ENCODE measurements at places on chromosomes 5 and 9. TPM values are rescaled to one million over a fixed set of nuclear protein-coding genes. Genes with fewer than 3 reads are reported as not detected.

The IGFBPL1 gene
- total RNA-seq, result 2.0 TPM

The NXNL2 gene
- total RNA-seq, result not detected

The CDC25C gene
- total RNA-seq, result not detected

The RNF183 gene
- 0.56 TPM for total RNA-seq

The SHOC1 gene
- not detected for total RNA-seq

The SLC35A4 gene
- 36.9 TPM for total RNA-seq

The BNC2 gene
- total RNA-seq, result 1.7 TPM

The NR4A3 gene
- 3.8 TPM for total RNA-seq

The CD72 gene
- total RNA-seq, result 1.0 TPM

The CDH9 gene
- 29.2 TPM for total RNA-seq

The SNX30 gene
- total RNA-seq, result 32.4 TPM

GRCh38 chr5:6861036-6861435 is 147.8 kb downstream of the TENT4A start:
- no peak for DNase-seq

DNA sequence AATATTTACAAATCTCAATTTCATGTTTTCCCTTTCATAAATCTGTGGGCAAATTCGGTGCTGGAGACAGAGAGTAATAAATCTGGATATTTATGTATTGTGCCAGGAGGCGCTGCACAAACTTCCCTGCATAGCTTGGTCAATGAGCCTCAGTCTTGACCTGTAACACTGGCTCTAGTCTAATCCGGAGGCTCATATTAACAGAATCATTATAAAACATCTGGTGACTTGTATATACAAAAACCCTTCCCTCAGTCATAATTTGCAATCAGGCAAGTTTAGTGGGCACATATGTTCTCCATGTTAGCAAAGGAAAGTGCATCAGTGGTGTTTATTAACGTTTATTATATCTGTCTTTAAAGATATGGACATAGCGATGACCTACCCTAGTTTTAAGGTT is 104.0 kb upstream of the BNC2 start:
- DNase-seq, result no peak

GRCh38 chr9:23232831-23233230 is 593.2 kb downstream of the ELAVL2 start:
- no peak for DNase-seq

GRCh38 chr9:14530841-14531240 is 162.4 kb downstream of the ZDHHC21 start:
- DNase-seq, result no peak

DNA sequence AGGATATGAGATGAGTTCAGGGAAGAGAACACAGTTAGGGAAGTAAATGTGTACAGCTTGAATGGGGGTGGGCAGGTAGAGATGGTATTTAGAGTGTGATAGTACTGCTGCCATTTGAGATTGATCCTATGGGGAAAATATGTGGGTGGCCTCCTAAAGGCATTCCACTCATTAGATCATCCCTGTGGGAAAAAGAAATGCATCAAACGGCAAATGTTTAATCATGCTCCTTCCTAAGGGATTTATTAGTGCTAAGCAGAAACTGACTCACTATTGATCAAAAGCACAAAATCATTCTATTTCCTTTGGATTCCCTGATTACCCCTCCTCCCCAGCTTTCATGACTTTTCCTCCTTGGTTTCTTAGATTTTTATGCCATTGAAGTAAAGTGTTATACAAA is 36.4 kb upstream of the SMC5 start:
- DNase-seq, result no peak

DNA sequence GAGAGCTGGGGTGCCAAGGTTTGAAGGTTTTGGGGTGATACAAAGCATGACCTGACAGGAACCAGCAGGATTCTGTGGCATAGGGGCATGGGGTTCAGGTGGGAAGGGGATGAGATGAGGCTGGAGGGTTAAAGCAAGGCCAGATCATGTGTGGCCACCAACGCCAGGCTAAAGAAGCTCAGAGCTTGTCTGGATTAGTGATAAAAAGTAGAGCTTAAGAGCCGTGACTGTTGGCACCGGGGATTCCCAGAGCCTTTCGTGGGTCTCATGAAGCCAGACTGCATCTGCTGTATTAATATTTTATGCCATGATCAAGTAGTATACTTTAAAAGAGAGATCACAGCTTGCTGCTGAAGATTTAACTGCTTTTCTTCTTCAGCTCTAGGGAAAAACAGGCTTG is 8.5 kb upstream of the GSN start:
- DNase-seq, result no peak

DNA sequence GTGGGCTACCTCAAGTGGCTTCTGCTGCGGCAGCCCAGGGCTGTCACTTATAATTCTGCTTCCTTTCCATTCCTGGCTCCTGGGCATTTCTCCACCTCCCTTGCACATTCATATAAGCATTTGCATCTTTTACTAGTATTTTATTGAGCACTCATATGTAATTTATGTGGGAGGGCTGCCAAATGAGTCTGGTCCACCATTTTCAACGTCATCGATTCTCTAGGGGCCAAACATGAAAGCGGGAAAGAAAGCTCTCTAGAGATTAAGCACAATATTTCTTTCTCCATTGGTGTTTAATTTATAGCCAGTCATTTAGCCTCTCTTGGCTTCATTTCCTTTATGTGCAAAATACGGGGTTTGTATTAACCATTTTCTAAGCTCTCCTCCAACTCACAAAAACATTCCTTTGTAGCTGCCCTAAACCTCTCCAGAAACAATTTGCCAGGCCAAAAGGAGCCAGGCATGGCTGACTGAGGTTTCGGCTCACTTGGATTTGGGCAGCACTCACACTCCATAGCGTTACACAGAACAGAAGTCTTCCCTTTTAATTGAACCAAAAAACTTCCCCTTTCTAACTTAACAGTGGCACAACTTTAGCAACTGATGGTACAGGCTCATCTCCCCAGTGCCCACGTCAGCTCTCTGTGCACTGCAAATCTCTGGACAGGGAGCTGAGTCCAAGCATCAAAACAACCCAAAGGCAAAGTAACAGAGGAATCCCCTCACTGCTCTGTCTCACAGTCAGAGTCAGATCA is 183.5 kb downstream of the ROR2 start:
- no peak for DNase-seq

DNA sequence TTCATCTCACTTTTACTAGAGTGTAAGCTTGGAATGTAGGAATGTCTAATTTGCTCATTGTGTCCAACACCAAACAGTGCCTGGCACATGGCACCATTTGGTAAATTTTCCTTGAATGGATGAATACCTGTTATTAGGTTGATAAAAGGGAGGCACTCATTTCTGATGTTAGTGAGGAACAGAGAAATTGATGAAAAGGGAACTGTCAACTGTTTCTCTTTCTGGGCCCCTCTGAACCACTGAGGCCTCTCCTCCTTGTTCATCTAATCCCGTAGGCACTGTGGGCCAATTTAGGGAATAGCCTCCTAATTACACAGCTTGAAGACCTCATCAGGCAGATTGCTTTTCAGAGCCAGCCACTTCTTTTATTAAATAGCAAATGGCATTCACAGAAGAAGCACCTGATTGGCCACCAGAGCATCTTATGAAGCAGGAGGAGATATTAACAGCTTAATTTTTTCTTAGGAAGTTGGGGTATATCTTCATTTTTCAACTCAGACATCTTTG is 22.6 kb downstream of the MRRF start:
- no peak for DNase-seq

DNA sequence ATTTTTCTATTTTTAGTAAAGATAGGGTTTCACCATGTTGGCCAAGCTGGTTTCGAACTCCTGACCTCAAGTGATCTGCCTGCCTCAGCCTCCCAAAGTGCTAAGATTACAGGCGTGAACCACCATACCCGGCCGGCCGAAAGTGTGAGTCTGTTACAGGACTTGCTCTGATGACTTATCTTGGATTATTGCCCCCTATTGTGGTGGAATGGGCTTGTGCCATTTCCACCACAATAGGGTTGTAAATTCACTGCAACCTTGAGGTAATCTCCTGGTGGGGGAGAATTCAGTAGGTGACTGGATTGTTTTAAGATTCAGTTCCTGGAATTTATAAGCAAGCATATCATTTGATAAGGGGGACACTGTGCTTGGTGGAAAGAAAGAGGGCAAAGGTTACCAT is 15.0 kb upstream of the HMGCR start:
- no peak for DNase-seq

DNA sequence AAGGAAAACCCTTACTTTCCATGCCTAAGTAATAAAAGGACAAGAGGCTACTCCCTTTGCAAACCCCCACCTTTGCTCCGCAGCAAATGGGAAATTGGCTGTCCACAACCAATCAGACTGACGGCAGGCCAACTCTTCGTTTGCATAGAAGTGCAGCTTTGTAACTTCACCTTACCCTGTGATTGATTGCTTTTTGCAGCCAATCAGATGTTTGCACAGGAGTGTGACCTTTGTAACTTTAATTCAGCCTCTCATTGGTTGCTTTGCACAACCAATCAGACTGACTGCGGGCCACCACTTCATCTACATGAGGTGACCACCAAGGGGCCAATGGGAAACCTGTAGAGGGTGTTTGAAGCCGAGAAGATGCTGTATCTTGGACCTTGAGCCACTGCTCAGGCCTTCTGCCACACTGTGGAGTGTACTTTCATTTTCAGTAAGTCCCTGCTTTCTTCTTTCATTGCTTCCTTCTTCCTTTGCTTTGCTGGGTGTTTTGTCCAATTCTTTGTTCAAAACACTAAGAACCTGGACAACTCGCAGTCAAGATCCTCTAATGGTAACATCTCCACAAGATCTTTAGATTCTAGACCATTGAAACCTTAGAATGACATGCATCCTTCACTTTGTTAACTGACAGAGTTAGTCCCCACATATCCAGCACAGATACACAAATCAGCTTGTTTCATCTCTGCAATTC is 51.3 kb upstream of the FREM1 start:
- DNase-seq, result no peak

DNA sequence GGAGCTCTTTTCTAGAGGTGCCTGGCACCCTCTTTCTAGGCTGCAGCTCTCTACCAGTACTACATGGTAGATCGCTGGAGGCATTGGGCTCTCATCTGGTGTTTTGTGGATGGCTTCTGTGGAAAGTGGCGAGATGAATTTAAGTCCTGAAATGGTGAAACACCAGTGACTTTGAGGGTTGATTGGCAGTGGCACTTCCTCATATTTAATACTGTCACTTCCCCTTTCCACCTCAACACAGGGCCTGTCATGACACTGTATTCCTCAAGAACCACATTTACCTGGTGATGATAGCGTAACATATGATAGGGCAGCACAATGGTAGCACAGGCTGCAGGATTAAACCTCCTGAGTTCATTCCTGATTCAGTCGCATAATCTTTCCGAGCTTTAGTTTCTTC is 132.1 kb downstream of the KDM4C start:
- no peak for DNase-seq

- DNase-seq, result no peak
These were observed 68.8 kb upstream of the PPP2R2B start for GRCh38 chr5:146947181-146947941.

DNA sequence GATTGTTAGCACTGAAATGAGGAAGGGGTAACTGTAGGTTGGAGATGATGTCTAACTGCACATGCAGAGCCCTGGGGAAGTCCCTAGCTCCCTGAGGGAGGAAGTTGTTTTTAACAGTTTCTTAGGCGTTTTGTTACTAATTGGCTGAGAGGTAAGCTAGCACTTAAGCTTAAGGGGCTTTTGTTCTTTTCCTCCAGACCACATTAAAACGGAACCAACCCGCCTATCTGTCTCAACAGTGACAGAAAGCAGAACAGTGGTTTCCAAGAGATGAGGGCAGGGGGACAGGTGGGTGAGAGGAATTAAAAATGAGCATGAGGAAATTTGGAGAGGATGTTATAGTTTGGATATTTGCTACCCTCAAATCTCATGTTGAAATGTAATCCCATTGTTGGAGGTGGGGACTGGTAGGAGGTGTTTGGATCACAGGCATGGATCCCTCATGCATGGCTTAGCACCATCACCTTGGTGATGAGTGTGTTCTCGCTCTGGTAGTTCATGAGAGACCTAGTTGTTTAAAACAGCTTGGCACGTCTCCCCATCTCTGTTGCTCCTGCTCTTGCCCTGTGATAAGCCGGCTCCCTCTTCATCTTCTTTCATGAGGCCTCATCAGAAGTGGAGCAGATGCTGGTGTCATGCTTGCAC is 38.9 kb downstream of the LYRM7 start:
- DNase-seq, result no peak

GRCh38 chr5:160075073-160075472 is 44.2 kb downstream of the PWWP2A start:
- DNase-seq, result no peak

DNA sequence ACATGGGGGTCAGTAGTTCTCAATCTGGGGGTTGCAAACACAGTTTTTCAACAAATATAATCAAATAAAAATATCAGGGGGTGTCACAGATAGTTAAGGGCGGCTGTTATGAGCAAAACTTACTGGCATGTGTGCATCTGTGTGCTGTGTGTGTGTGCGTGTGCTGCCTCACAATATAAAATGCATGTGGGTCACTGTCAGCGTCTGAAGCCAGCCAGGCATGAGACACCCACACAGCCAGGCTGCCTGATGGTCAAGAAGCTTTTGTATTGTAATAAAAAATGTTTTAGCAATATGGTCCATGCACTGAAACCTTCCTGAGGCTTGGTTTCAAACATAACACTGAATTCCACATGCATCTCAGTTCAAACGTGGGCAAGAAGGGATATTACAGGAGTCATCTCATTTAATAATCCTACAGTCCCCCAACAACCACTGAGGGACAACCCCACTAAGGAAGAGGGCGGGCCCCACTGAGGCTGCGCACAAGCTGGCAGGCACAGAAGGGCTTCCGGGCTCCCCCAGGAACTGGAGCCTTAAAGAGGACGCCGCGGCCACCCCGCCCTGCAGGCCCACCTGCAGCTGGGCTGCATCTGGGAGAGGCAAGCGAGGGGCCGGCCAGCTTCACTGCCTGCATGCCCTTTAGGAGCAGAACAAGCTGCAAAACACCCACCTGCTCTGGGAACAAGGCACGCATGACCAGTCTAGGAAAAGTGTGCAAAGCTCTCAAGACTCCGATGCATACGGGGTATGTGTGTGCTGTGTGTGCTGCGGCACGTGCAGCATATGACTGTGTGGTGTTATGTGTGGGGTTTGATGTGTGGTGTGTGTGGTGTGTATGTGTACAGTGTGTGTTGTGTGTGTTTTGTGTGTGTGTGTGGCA is 14.1 kb downstream of the SEMA4D start:
- no peak for DNase-seq

DNA sequence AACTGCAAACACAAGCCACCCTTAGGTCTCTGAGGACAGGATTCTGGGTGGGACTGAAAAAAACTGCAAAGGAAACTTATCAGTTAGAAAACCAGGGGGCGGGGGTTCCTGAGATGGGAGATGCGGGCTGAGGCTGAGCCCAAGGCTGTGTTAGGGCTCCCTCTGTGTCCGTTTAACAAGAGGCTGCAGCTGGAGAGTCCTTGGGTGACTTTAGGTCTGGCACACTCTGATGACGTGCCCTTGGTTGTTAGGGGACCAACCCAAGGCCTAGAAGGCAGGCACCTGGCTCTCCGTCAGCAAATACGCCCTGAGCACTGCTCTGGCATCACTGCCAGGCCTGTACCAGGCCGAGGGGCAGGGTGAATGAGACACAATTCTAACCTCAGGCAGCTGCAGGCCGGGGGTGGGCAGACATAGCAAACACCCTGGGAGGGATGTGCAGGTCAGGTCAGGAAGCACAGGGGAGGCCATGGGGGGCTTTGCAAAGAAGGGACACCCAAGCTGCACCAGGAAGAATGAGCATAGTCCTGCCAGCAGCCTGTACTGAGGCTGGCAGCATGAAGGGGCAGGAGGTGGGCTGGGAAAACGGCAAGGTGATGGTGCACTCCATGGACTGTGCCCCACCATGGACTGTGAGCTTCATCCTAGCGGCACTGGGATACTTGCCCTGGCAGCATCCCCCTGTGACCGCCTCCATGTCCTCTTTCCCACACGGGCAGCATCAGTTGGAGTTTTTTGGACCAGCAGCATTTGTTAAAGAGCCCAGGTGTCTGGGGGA is 137.9 kb downstream of the GABBR2 start:
- DNase-seq, result no peak

- no peak for DNase-seq
These were observed 1467.6 kb upstream of the NUDT12 start for GRCh38 chr5:105030153-105030552.
